Glomerular endothelial cell (primary cell): ENCODE measurements at places on chromosomes 6 and 20. TPM values are rescaled to one million over a fixed set of nuclear protein-coding genes. Genes with fewer than 3 reads are reported as not detected.

GRCh38 chr6:76124018-76124417 is 51.6 kb upstream of the IMPG1 start:
- no peak for DNase-seq

GRCh38 chr6:68192988-68193387 is 442.1 kb upstream of the ADGRB3 start:
- no peak for DNase-seq

DNA sequence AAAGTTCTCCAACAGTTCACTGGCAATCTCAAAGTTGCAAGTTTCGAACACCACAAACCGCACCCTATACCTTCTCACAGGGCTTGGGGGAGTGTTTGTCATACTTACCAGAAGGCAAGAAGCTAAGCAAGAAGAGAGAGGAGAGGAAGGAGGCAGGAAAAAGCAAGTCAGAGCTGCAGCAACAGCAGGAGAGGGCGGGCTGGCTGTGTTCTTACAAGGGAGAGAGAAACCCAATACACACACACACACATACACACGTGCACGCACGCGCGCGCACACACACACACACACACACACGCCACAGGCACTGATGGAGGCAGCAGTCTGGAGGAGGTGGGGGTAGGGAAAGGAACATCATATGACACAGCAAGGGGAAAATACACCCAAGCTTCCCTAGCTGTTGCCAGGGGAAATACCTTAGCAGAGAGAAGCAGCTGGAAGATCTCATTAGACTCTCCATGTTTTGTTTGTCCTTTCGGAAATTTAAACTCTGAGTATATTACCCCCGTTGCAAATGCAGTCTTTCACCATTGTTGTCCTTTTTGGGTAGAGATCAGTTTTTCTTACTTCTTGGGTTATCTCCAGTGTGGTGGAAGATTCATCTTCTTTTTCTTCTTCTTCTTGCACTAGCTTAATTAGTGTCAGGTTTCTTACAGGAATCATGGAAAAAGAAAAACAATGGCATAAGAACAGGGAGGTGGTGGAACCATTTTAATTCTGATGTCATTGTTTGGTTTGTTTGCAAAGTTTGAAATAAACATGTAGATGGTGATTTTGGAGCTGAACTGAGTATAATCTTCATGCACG is at the start of gene TXLNB:
Gene TXLNB (minus strand): TSS at position 186 of the 807 bp plus-strand sequence. CDS start 3,099 bp downstream, outside the sequence.
- no peak for DNase-seq

DNA sequence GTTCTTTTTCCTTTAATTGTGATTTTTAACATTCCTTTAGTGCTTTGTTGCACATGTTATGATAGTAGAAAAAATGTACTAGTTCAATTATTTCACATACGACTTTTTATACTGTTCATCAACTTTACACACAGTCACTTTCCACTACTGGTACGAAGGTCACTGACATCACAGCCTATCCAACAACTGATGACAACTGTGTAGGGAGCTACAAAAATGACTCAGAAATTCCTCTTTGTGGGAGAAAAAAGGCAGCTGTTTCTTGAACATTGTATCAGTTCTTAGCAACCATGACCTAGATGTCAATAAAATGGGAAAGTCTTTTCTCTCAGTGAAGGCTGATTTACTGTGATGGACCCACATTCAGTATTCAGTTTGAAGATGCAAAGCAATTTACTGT is 7.0 kb upstream of the ID4 start:
- DNase-seq = no peak

GRCh38 chr20:2890742-2891141 is 17.5 kb downstream of the PTPRA start:
- DNase-seq = no peak

- no peak for DNase-seq
These were observed 851 bp downstream of the SNX5 start for GRCh38 chr20:17967521-17968365.

GRCh38 chr20:40980106-40980827 is 48.4 kb upstream of the TOP1 start:
- DNase-seq = no peak

GRCh38 chr20:21505161-21505809 is 8.6 kb downstream of the NKX2-2 start:
- DNase-seq = no peak

Gene CRISP2
- not detected in 2 replicates for total RNA-seq

Gene SPEF1
- total RNA-seq = not detected in 2 replicates

Gene BPIFB1
- total RNA-seq = not detected in 2 replicates
